Hepatic stellate cell (primary cell): ENCODE measurements at places on chromosomes 11 and 22.

DNA sequence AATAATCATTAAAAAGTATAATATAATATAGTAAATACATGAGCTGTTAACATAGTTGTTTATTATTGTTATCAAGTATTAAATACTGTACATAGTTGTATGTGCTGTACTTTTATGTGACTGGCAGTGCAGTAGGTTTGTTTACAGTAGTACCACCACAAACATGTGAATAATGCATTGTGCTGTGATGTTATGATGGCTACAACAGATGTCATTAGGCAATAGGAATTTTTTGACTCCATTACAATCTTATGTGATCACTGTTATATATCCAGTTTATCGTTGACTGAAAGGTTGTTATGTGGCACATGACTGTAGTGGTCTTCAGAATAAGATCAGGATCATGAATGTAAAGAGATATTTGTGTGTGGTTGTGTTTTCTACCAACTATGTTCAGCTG lies 577.8 kb downstream of the JRKL start:
- DNase-seq, result no peak

DNA sequence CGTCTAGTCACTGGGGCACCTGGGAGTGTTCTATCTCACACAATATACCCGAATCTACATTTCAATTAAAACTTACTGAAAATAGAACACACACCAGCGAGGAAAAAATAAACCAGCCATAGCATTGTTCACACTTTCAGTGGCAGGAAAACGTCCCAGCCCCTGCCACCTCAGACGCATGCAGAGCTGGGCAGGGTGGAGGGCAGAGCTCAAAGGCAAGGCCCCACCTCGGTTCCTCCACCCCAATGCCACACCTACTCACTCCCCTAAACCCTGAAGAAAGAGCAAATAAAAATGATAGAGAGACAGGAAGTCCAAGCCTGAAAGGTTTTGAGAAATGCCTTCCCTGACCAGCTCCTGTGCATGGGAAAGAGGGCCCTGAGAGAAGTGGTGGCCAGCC lies 14.8 kb downstream of the B3GNT6 start:
- DNase-seq, result no peak

DNA sequence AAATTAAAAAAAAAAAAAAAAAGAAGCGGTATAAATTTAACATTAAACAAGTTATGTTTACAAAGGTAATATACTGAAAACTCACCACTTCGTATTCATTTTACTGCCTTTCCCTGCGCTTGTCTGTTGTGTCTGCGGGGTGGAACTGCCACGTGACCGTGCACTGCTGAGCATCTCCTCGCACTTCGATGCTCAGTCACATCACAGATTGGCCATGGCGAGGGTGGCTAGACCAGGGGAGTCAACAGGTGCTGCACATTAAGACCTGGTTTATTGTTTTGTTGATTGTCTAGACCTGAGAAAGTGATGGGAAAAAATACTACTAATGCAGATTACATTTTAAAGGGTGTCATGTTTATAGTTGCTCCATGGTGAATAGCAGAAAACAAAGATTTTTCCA lies 22.8 kb upstream of the TUB start:
- no peak for DNase-seq

DNA sequence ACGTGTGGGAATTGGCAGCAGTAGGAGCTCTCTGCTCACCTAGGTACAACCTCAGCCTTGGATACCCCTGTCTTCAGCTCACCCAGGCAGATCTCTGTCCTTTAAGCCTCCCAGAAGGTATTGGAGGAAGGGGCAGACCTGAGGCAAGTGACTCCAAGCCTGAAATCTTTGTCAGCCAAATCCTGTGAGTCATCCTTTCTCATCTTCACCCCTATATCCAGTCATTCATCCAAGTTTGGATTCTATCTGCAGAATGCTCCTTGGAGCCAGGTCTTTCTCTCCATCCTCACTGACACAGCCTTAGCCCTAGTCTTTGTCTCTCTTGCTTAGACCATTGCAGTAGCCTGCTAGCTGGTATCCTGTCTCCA lies 10.4 kb upstream of the THY1 start:
- DNase-seq, result peak; percentile 50

GRCh38 chr11:69826773-69827172 lies 7.6 kb upstream of the FGF3 start:
- DNase-seq, result no peak

DNA sequence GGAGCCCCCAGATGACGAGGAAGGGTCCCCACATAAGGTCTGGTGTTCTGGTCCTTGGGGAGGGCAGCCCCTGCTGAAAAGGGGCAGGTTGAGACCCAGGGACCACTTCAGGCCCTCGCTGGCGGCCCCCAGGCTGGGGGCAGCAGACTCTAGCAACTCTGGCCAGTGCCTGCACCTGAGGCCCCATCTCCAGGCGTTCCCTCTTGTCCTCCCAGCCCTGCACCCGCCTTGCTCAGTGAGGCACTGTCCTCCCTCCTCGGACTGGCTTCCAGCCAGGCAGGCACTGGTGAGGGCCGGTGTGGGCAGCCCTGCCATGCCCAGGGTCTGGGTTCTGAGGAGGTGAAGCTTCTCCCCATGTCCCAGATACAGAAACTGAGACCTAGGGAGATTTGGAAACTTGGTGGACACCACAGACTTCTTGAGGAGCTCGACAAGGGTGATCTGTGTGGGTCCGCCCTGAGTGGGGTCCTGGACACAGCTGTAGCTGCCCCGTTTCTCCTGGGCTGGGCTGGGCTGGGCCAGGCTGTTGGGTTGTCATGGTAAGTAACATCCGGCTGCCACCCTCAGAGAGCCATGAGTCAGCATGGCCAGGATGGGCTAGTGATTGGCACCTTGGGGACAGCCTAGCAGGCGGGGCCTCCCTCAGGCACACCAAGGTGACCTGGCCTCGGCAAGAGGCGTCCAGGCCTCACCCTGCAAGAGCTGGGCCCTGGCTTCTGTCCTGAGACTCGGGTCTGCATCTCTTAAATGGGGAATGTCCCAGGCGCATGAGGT lies 11.1 kb upstream of the PHLDA2 start:
- peak; percentile 82 for DNase-seq

GRCh38 chr11:33532720-33533385 lies 167.8 kb downstream of the C11orf91 start:
- DNase-seq, result no peak

GRCh38 chr11:117595440-117595839 lies 201.6 kb downstream of the DSCAML1 start:
- no peak for DNase-seq

- DNase-seq, result no peak
Observed at GRCh38 chr22:49533886-49534285, 293.8 kb downstream of the BRD1 start.

- no peak for DNase-seq
Observed at GRCh38 chr11:124276081-124276480, 19.9 kb downstream of the OR8G5 start.

DNA sequence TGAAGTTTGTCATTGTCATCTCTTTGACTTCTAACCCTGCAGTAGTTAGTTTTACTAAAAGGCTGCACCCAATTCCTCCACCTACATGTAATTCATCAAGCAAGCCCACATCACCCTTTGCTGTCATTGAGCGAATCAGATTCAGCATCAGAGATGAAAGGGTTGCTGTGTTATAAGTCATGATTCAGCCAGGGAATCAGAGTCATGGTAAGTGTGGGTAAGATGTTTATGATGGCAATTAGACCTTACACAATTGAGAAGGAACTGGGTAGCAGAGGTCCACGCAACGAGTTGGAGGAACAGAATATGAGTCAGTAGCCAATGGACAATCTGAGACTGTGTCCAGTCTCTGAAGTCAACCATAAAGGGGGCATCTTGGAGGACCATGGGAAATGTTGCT lies 162.8 kb upstream of the SNX19 start:
- DNase-seq, result no peak

DNA sequence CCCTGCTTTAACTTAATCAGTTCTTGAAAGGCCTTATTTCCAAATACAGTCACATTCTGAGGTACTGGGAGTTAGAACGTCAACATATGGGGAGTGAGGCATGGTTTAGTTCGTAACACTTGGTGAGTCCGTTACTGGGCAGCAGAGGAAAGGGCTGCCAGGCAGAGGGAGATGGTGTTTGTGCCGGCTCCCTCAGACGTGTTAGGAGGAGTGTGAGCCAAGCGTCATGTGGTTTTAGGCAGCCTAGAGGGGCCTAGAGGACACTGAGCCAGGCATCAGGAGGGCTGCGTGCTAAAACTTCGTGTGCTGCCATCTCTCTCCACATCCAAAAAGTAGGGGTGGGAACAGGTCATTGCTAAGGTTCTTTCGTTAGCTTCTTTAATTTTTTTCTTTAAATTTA lies 10.2 kb downstream of the BCR start:
- DNase-seq, result no peak

DNA sequence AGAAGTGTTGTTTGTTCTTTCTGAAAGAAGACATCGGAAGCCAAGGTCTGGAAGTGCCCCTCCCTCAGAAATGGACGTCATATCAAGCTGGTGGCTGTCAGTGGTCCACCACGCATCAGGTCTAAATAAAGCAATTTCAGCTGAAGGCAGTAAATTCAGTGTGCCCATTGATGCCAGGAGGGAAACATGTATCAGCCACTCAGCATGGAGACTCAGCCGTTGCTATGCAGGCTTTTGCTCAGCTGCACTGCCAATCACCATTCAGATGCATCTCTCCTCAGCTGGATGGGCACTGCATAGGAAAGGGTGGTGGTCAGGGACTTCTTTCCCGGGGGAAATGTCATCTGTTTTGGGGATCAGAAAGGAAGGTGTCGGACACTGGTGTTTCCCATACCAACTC lies 878.2 kb downstream of the NTM start:
- DNase-seq, result no peak

- DNase-seq, result no peak
Observed at GRCh38 chr22:19597399-19597735, 73.2 kb upstream of the CLDN5 start.

GRCh38 chr22:48796310-48797015 lies 1031.2 kb downstream of the BRD1 start:
- no peak for DNase-seq

DNA sequence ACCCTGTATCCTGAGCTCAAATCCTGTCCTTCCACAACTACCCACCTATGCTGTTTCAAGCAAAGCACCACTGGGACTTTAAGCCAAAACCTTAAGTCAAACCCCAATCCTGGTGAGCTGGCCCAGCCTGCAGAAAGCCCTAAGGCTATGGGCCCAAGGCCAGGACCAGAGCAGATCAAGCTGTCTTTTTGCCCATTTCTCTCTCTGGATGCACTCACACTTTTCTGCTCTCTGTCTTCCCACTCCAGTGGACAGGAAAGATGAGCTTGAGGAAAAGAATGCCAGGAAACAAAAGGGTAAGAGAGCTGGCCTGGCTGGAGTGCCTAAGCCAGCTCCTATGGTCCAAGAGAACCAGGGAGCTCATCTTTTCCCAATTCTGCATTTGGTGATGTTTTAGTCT lies 284.3 kb upstream of the ISX start:
- DNase-seq, result no peak

GRCh38 chr22:45612940-45613339 lies 58.7 kb upstream of the ATXN10 start:
- DNase-seq, result no peak

GRCh38 chr22:23263651-23264555 lies 83.6 kb downstream of the BCR start:
- no peak for DNase-seq

DNA sequence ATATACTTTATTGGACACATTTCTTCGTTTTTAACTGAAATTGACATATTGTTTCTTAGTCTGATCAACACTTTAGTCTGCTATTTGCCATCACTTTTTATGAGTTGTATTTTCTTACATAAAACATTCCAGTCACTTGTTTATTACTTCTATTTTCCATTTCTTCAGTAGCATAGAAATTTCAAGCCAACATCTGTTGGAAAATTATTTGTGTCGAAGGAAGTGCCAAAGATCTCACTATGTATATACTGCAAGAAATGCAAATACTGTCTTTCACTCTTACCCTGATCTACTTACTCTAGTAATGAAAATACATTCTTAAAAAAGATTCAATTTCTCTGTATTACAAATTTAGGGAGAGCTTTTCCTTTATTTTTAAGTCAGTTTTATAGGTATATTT lies 105.9 kb downstream of the SLC17A6 start:
- no peak for DNase-seq

GRCh38 chr11:116445108-116446047 lies 327.4 kb downstream of the BUD13 start:
- DNase-seq, result no peak

GRCh38 chr11:37089439-37089838 lies 491.4 kb upstream of the RAG2 start:
- DNase-seq, result no peak

- no peak for DNase-seq
Observed at GRCh38 chr11:60482361-60482760, 10.2 kb upstream of the MS4A12 start.

GRCh38 chr11:59243633-59244032 lies 30.9 kb upstream of the MPEG1 start:
- no peak for DNase-seq

DNA sequence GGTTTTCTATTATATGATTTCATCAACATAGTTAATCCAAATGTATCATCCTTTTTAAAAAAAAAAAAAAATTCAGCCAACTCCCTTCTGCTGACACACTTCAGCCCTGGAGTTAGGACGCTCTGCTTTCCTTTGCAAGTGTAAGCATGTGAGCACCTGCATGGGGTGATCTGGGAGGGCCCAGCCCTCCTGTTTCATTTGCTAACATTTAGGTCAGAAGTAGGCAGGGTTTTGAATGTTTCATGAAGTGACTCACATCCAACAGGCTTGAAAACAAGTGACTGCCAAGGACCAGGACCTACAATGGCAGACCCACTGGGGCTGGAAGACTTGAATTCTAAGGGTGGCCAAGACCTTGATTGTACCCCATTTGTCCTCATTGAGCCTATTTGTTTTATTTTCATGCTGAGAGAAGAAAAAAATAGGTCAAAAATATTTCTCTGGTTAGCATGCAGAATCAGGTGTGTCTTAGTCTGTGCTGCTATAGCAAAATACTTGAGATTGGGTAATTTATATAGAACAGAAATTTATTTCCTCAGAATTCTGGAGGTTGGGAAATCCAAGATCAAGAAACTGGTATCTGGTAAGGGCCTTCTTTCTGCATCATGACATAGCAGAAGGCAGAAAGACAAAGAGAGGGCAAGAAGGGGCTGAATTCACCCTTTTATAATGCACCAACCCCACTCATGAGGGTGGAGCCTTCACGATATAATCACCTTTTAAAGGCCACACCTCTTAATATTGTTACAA lies 137.6 kb downstream of the CD44 start:
- DNase-seq, result no peak

DNA sequence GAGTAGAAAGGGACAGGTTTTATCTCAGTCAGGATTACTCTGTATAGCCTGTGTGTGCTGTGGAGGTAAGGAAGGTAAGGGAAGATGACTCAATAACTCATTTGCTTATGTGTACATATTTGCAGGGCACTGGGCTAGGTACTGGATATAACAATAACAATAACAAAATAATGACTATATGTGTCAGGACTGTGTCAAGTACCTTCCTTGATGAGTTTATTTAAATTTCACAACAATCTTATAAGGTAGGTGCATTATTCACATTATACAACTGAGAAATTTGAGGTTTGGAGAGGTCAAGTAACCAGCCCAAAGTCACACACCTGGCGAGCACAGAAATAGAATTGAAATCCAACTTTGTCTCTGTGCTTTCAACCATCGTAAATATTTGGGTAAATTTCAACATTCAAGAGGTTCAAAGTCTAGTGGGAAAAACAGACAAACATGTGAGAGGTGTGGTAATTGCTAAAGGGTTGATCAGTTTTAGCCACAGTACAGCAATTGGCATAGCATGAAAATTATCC lies 131.8 kb downstream of the APIP start:
- DNase-seq, result no peak
